ENCODE measurements at places on chromosomes 1 and 21. TPM values are rescaled to one million over a fixed set of nuclear protein-coding genes. Genes with fewer than 3 reads are reported as not detected.
A peak's percentile ranks its signal among the peaks of the same experiment; 100 is the strongest.

GRCh38 chr21:39105341-39105765, 77.9 kb downstream of the PSMG1 start:
- DNase-seq: peak; percentile 6

- DNase-seq: no peak
Observed at GRCh38 chr1:97245026-97245425, 523.4 kb downstream of the PTBP2 start.

DNA sequence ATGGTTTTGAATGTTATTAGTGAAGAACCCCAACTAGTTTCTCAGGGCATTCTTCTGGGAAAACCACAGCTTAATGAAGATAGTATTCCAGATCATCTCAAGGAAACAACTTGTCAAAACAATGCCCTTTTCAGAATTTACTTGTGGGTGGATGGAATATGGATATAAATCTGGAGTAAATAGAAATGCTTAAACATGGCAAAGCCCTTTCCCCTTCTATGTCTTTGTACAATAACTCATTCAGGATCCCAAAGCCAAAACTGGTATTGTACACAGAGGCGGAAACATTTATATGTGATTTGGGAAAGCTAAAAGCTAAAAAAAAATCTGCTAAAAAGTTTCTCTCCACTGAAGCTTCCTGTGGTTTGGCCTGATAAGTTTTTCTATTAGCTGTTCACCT, 55.5 kb upstream of the RGS5 start:
- no peak for DNase-seq

The FCRLA gene
- not detected for total RNA-seq

The PGBD5 gene
- total RNA-seq: 17.2 TPM

DNA sequence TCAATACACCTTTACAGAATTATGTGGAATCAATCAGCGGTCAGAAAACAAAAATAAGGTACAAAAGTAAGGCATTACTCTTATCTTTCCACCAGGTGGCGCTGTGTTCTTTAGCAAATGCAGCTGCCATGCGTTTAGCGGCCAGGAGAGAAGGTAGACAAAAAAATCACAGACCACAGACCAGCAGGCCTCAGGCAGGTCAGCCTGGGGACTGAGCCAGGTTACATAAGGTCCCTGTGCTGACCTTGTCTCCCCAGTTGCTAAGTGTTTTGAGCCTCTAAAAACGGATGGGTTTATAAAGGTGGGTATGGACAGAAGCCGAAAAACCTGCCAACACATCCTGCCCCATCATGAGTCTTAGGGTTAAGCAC, 2.8 kb downstream of the RGS16 start:
- peak; percentile 63 for DNase-seq

DNA sequence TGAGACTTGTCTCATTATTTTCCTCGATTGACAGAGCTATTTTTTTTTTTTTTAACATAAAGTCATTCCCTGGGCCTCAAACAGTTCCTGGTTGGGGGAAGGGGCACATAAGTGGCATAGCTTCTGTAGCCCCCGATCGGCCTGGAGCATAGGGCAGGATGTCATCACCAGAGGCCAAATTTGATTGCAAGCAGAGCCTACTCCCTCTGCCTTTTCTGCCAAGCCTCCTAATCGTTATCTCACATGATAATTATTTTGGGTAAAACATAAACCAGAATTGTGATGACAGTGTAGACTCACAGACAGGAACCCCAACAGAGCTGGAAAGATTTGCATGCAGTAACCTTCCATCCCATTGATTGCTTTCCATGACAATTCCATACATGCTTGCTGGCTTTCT, 404.8 kb downstream of the PCP4 start:
- DNase-seq: no peak

GRCh38 chr1:38941527-38942019, at the start of gene RHBDL2:
Gene RHBDL2, minus strand, starts transcription at chr1:38941830. Its CDS starts 22,618 bp downstream, at chr1:38919212.
- peak; percentile 62 for DNase-seq

DNA sequence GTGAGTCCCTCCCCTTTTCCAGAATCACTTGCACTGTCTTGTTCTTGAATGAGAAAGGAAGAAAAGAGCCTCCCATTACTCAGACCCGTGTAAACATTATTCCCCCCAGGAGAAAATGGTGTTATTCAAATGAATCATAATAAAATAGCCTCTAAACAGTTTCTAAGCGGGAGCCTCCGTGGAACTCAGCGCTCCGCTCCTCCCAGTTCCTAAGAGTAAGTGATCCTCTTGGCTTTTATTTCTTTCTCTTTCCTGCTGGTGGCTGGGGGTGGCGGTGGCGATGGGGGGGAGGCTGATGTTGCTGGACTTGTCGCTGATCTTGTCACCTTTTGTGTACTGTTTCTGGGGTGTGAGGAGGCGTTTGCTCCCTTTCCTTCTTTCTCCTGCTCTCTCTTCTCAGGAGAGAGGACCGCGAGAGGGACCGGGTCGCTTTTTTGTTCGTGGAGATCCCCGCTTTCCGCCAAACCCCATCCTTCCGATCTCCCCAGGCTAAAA, 781 bp downstream of the PROX1 start:
- no peak for DNase-seq

- no peak for DNase-seq
Observed at GRCh38 chr1:151009206-151009587, 948 bp downstream of the PRUNE1 start.

DNA sequence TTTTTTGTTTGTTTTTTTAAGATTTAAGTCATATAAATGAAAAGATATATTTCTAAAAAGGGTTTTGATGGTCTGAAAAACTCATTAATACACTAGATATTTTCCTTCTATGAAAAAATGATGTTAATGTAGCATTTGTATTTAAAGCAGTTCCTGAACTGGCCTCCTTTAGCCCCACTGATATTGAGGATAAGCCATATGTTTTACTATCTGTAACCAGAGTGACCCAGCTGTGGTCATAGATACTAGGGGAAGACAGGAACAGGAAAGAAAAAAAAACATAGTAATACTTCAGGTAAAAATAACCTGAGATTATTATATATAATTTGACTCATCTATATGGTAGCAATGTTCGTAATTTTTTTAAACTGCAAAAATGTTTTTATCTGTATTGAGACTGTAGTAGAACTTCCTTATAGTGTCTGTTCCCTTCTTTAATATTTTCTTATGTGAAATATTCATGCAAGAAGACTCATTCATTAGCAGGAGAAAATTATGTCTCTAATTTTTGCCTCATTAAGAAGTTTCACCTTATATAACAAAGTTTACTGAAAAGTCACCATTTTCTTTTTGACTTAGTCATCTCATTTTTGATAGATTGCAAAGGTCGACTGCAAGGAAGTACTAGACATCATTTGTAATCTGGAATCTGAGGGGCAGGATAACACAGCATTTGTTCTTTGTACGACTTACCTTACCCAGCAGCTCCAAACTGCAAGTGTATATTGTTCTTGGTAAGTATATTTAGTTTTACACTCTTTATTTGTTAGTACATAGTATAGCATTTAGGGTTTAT, 25.6 kb upstream of the TMCO2 start:
- no peak for DNase-seq

- no peak for DNase-seq
Observed at GRCh38 chr1:226653311-226653921, 85.7 kb downstream of the ITPKB start.

DNA sequence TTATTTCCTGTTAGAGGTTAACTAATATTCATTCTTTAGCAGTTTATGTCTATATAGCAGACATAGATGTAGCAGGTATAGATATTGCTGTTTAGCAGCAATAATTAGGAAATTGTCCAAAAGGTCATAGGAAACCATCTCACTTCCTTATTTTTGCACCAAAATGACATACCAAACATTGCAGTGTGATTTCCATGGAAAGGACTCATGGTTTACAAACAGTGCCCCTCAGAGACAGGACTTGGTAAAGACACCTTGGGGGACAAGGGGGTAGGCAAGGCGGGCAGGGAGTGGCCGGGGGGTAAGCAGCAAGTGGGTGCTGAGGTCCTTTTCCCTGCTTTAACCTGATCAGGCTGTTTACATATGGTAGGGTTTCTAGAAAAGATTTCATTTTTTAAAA, 30.5 kb downstream of the BATF3 start:
- no peak for DNase-seq

The WNT2B gene
- total RNA-seq: 2.5 TPM

The NEK2 gene
- total RNA-seq: not detected

The KANK4 gene
- total RNA-seq: 12.5 TPM

DNA sequence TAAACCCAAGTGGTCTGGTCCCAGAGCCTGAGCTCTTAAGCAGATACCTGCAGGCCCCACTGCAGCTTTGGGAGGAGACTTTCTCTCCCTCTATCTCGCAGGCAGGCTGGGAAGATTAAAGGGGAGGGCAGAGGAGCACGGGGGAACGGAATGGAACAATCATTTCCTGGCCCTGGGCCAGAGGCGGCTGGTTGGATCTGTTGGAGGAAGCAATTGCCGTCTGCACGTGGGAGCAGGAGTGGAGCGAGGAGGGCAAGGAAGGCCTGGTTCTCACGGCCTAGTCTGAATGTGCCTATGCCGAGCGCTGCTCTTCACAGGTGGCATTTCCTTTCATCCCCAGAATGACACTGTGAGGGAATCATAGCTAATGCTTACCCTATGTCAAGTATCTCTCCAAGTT, 23.7 kb downstream of the NKAIN1 start:
- peak; percentile 50 for DNase-seq

DNA sequence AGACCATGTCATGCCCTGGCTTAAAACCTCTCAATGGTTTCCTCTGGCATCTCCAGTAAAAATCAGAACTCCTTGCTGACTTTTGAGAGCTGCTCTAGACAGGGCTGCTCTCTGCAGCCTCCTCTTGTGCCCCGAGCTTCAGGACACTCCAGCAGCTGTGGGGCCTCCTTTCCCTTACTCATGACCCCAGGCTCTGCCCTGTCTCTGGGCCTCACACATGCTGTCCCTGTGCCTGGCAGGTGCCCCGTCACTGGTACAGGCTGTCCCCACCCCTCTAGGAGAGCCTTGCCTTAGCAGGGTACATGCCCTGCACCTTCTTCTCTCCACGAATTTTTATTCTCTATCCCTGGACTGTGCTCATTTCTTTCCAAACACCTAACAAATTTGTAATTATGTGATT, 43.2 kb downstream of the HIVEP3 start:
- DNase-seq: no peak

- DNase-seq: no peak
Observed at GRCh38 chr1:212685429-212685828, 14.2 kb downstream of the BATF3 start.

The AQP10 gene
- not detected for total RNA-seq

DNA sequence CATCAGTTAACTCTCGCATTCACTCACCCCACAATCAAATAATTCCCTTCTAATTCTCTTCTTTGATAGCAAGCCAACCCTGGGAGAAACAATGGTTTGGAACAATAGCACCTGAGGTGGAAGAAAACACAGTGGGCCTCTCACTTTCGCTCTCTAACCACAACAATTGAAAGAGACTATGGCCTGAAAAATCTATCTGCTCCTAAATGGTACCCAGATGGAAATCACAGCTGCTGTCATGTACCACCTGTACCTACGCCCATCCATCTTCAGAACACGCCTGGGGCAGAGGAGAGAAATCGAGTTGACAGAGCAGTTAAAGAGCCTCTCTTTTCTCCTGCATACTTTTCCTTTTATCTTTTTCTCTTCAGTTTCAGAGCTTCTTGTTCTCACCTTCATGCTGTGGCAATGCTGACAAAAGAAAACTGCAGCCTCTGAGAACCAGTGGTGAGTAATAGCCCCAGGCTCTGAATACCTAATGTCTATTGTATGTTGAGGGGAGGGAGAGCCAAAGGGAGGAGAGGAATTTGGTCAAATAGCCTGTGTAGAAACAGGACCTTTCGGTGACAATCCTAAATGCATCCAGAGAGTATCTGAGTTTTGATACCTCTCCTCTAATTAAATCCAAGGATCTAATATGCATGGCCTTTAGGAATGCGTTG, 57.7 kb downstream of the ZC3H11B start:
- no peak for DNase-seq

The CD5L gene
- not detected for total RNA-seq

- no peak for DNase-seq
Observed at GRCh38 chr1:164969253-164969652, 387.3 kb downstream of the LMX1A start.

- DNase-seq: peak; percentile 11
Observed at GRCh38 chr1:23384312-23385058, 14.8 kb upstream of the ZNF436 start.

GRCh38 chr21:40165773-40166070, 298.5 kb downstream of the PCP4 start:
- DNase-seq: no peak

DNA sequence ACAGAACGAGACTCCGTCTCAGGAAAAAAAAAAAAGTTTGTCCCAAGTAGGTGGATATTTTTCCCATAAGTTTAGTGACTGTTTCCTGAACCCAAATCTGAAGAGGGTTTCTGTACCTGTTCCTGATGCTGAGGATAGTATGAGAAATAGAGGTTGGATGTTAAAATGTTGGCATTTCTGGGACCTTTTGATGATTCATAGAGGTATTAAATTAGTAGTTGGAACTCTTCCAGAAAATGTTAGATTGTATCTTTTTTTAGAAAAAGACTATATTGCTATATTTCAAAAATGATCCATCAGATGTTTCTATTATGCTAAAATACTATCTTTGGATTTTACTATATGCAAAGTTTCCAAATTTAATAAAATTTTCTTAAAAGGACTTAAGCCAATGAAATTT, 2.9 kb upstream of the CENPL start:
- DNase-seq: no peak

The HAO2 gene
- not detected for total RNA-seq

The LCE1A gene
- not detected for total RNA-seq

DNA sequence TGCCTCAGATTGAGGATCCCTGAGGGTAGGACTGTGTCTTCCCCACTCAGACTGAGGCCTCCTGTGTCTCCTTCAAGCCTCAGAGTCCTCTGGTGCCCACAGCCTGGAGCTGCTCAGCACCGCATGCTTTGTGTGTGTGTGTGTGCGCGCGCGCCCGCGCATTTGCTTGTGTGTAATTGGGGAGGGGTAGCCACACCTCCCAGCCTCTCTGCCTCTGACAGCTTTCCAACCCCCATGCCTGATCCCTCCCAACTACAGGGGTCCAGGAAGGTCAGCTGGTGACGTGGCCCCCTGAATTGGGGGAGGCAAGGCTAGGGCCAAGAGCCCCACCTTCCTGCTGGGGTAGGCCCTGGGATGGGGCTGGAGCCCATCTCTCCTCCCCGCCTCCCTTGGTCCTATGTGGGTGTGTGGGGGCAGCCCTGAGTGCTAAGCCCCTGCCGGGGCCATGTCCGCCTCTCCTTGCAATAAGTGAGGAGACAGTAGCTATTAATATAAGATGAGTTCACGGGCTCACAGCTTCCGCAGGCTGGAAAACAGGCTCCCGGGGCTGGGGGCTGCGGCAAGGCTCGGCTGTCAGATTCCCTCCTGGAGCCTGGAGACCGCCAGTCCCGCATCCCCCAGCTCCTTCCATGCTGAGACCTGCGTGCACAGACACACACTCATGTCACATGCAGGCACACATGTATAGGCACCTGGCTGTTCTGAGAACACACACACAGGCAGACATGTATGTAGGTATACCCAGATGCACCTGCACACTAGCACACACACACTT, 7.0 kb downstream of the GPR3 start:
- DNase-seq: no peak

The PLCH2 gene
- total RNA-seq: 3.2 TPM
